ENCODE measurements at places on chromosomes 6 and 20. TPM values are rescaled to one million over a fixed set of nuclear protein-coding genes. Genes with fewer than 3 reads are reported as not detected.

Gene OXT
- not detected for total RNA-seq

Gene TP53TG5
- total RNA-seq = not detected

Gene GTPBP2
- total RNA-seq = 90.6 TPM

Gene ULBP1
- total RNA-seq = 8.8 TPM

Gene GNAS-AS1
- total RNA-seq = 2.8 TPM

Gene DAAM2
- total RNA-seq = 50.3 TPM

Gene RAB44
- 0.14 TPM for total RNA-seq

- no peak for DNase-seq
Observed at GRCh38 chr6:157322792-157323254, 496 bp downstream of the TMEM242 start.

GRCh38 chr6:159298840-159299239 lies 129.6 kb downstream of the FNDC1 start:
- no peak for DNase-seq

DNA sequence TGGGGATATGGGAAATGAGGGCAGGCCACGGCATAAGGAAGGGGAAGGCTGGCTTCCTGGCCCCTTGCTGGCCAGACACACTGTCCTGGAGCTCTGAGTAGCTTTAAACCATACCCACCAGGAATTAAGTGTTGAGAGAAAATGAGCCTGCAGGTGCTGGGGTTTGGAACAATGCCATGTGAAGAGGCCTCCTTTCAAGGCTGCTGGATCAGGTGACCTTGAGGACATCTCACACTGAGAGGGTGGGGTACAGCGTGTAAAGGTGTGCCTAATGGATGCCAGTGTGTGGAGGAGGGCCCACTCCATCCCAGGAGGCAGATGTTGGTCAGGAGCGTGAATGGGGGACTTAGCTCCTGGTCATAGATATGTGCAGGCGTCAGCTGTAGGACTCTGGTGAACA lies 74.8 kb upstream of the MLN start:
- DNase-seq = no peak

DNA sequence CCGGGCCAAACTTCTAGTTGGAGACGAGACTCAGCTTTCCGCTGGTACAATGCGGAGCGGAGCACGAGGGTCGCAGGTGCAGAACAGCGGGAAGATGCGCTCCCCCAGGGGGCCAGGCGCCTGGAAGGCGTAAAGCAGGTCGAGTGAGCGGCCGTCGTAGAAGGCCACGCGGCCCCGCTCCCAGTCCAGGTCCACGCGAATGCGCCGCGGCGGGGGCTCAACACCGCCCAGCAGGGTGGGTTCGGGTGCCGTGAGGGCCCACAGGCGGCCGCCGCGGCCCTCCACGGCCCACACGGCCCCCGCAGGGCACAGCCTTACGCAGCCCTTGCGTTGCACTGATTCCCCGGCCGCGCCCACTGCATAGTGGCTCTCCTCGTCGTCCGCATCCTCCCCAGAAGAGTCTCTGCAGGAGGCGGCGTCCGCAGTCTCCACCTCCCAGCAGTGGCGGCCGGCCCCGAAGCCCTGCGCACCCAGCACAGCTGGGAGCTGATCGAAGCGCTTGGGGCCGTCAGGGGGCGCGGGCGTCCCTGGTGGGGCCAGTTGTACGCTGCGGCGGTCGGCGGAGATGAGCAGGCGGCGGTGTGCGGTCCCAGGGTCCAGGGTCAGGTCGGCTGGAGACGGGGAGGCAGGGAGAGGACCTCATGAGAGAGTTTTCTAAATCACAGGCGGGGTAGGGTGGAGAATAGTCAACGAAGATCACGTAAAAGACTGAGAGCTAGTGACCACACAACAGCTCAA lies 4.3 kb downstream of the PPP1R11 start:
- peak; percentile 13 for DNase-seq

GRCh38 chr6:53461696-53462095 lies 83.2 kb downstream of the GCLC start:
- DNase-seq = no peak

GRCh38 chr6:119966484-119966883 lies 616.9 kb upstream of the MAN1A1 start:
- no peak for DNase-seq

DNA sequence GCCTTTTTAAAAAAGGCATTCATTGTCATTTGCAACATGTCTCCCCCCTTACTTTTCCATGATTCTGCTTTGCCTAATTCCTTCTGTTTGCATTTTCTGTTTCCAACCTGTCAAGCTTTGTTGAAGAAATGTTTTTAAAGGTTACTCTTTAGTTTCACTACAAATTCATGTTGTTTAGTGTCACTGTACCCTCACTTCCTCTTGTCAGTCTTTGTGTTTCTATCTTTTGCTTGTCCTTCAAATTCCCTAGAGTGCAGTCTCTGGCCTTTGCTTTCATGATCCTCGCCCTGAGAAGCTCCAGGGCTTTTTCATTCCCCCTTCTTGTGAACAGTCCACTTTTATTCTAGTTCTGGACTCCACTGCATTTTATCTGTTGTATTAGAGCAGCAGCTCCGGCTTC lies 90.6 kb downstream of the MAP3K4 start:
- no peak for DNase-seq

Measured in astrocyte (in vitro differentiated cells and primary cell).